ENCODE measurements at places on chromosomes 13 and 19. TPM values are rescaled to one million over a fixed set of nuclear protein-coding genes. Genes with fewer than 3 reads are reported as not detected.

The FREM2 gene
- total RNA-seq = under 0.01 TPM

The ZNF880 gene
- 24.8 TPM for total RNA-seq

- no peak for DNase-seq
Measured at GRCh38 chr19:7965921-7966665, 22.6 kb upstream of the TIMM44 start.

DNA sequence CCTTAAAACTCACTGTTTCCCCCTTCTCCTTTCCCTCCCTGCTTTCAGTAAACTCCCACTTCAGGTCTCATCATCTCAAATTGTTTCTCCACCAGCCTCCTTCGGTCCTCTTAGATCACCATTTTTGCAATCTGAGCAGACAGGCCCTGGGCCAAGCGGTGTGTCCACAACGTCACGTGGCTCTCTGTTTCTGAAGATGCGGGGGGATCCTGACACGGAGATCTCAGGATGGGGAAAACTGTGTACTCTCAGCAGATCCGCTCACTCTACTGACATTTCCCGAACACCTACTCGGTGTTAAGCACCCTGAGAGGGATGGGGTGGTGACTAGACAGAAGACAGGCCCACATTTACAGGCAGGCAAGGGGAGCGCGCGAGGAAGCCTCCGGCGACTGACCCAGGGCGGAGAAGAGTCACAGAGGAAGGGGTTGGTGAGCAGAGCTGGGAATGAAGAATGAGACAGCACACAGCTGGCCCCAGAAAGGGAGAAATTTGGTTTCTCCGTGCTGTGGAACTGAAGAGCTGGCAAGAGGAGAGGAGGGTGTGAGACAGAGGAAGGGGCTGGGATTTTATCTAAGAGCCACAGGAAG is 38.8 kb downstream of the SERP2 start:
- DNase-seq = no peak

DNA sequence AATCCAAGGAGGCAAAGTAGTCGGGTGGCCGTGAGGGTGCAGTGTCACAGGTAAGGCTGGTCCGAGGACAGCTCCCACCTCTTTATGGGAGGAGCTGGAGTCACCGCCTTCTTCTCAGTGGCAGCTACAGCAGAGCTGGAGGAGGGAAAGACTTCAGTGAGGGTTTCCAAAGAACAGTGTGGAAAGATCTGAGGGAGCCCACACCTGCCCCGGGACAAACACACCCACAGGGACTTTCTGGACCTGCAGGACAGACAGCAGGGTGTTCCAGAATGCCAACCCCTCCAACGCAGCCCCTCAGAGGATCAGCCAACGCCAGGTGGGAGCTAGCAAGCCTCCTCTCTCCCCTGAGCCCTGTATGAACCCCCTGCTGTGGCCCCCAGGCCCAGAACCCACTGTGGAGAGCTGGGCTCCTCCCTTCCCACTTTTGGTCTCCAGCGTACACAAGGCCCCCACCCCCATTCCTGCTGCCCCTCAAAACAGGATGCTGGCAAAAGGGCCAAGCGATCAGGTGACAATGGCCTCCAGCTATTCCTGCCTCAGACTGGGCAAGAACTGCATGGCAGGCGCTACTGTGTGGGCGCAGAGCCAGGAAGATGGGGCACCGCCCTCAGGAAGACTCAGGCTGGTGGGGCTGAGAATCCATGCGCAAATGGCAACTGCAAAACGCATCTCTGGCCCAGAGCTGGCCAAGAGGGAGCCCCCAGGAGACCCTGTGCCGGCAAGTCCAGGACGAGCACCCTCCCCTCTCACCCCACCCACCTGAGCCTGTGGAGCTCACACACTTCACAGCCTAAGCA is 3.5 kb upstream of the CD320 start:
- DNase-seq = no peak

DNA sequence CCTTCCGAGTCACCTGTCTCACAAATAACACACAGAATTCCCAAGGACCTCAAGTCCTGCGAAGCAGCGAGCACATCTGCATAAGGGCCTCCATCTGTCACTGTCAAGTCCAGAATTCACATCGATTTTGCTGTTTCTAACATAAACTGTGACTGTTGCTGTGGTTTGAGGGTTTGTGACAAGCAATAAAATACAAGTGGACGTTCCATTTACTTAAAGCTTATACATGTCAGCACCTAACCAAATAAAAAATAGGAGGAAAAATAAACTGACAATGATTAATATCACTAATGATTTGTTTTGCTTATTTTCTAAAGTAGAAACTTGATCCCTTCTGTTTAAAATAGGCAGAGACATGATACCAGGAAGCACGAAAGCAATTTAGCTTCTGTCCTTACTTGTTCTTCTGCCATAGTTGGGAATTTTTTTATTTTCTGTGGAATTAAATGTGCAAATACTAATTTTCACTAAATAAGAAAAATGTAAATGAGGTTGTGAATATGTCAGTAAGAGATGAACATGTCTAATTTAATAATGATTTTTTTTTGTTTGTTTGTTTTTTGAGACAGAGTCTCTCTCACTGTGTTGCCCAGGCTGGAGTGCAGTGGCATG is 279.1 kb downstream of the FGF9 start:
- DNase-seq = no peak
